CD14-positive monocyte (primary cell): ENCODE measurements at places on chromosomes 12 and 14.

DNA sequence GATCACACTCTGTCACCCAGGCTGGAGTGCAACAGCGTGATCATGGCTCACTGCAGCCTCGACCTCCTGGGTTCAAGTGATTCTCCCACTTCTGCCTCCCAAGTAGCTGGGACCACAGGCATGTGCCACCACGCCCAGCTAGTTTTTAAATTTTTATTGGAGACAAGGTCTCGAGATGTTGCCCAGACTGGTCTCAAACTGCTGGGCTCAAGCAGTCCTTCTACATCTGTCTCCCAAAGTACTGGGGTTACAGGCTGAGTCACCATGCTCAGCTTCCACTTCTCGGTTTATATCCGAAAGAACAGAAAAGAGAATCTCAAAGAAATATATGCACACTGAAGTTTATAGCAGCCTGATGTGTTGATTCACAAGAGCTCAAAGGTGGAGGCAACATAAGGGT lies 107.5 kb downstream of the SCARB1 start:
- DNase-seq, result peak; percentile 72

GRCh38 chr14:90273532-90273931 lies 17.2 kb downstream of the PSMC1 start:
- no peak for DNase-seq

GRCh38 chr14:84991021-84991420 lies 538.9 kb upstream of the FLRT2 start:
- DNase-seq, result no peak

DNA sequence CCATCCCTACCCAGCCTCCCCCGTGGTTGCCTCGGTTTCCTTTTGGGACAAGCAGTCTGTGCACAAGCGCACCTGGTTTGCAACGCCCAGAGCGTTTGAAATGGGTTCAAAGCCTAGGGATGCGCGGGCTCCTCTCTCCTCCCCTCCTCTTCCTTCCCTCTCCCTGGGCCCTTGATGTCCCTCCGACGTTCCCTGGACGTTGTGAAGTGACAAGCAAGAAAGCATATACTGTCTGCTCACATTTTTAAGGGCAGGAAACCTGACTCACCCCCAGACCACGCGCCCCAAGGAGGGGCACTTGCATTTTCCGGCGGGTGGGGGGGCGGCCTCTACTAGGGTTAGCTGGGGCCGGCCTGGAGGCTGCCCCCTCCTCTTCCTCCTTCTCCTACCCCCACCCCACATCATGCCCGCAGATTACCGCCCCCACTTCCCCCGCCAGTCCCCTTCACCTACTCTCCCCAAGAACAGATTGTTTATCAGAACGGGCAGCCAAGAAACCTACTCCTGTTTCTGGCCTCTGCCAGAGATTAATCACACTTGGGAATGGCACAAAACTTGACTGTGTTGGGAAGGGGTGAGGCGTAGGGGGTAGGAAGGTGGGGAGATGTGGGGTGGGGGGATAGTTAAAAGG lies 9.5 kb upstream of the IRF2BPL start:
- peak; percentile 75 for DNase-seq

DNA sequence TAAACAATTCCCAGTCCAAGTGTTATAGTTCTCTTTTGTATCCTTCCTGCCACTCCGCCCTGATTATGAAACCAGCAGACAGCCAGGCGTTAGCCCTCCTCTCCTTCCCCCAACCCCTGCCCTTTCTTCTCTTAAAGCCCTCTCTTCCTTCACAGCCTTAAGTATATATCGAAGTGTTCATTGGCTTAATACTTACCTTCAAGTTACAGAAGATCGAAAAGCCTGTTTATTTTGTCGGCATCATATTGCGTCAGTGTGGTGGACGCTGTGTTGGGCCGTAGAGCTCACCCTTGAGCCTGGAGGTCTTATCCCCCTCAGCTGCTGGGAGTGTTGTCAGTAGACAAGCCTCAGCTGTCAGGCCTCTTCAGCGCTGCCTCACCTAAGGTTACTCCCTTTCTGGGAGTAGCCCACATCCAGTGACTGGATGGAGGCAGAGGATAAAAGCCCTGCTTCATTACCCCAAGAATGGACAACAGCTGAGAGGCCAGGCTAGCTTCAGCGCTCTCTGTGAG lies 36.2 kb downstream of the CMAS start:
- DNase-seq, result no peak

- DNase-seq, result no peak
Measured at GRCh38 chr14:77607741-77608302, 8.6 kb downstream of the SPTLC2 start.

DNA sequence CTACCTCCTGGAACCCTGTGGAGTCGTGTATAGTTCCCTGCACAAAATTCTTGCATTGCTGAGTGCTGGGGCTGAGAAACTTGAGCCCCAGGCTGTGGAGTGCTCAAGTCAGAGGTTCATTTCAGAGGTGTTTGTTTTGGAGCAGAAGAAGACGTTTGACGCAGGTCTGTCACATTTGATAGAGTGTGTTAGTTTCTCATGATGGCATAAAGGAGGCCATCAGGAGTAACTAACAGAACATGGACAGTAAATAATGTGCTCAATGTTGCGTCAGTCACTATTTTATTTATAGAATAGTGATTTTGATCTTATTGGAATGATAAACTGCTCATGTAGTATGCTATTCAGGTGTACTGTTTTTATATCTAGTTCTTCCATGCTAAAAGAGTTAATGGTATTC lies 44.2 kb downstream of the OTOGL start:
- no peak for DNase-seq

- peak; percentile 84 for DNase-seq
Measured at GRCh38 chr12:6074979-6075585, 49.4 kb downstream of the VWF start.

- DNase-seq, result no peak
Measured at GRCh38 chr14:64942531-64943111, at the start of gene GPX2. Gene GPX2, minus strand, starts transcription at chr14:64942745. Its CDS starts 19 bp downstream, at chr14:64942726.

DNA sequence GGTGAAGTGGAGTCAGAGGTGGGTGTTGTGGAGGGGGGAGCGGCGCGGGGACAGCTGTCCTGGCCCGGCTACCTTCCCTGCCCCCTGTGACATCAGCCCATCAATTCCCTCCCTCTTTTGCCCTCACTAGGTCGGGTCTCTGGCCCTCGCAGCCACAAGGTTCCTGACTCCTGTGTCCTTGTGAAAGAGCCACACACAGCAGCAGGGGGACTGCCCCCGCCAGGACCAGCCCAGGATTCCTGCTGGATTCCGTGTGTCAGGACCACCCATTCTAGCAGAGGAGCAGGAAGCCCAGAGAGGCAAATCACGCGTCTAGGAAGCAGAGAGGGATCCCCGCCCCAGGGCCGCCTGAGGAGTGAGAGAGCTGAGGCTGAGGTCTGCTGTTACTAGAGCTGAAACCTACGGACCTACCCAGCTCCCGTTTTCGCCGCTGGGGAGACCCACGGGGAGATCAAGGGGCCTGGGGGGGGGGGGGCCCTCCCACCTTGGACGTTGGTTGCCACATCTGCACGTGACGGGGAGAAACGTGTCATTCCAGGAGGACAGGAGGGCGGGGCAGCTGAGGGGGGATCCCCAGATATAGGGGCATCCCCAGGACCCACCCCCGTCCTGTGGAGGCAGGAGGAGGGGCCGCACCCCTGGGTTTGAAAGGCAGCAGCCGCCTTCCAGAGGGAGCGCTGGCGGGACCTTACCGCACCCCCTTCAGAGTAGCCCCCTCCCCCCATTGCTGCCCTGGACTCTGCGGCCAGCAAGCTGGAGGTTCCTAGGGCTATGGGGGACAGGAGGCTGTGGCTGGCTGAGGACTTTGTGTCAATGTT lies 12.5 kb upstream of the INF2 start:
- DNase-seq, result peak; percentile 68

- no peak for DNase-seq
Measured at GRCh38 chr14:99484106-99484505, 2.9 kb downstream of the CCNK start.

- no peak for DNase-seq
Measured at GRCh38 chr14:56342494-56342942, 224.3 kb downstream of the PELI2 start.

GRCh38 chr14:71327691-71328090 lies 420.4 kb downstream of the PCNX1 start:
- no peak for DNase-seq

- DNase-seq, result no peak
Measured at GRCh38 chr12:43692064-43692463, 66.5 kb downstream of the PUS7L start.

DNA sequence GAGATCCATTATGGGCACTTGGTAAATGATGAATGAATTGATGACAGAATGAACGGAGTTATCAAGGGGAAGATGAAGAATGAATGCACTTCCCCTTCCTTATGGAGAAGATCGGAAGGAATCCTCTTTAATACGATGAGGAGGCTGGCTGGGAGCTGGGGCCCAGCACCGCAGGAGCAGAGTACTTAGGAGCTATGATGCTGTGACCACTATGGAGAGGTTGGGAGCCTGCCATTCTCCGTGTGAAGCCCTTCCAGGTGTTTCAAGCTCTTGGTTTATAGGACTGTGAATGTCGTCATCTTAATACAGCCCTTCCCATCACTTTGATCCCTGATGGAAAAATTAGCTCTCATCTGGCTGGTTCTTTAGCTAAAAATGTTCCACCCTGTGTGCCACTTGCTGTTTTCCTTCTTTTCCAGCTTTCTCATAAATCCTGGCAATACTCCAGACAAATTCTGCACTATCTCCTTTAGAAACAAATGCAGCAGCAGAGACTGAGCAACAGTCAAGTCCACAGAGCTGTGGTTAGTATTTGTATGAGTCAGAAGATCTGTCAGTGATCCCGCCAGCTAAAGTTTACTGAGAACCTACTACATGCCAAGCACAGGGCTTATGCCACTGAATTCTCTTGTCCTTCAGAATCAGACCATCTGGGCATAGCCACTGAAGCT lies 263.1 kb upstream of the CRY1 start:
- no peak for DNase-seq

DNA sequence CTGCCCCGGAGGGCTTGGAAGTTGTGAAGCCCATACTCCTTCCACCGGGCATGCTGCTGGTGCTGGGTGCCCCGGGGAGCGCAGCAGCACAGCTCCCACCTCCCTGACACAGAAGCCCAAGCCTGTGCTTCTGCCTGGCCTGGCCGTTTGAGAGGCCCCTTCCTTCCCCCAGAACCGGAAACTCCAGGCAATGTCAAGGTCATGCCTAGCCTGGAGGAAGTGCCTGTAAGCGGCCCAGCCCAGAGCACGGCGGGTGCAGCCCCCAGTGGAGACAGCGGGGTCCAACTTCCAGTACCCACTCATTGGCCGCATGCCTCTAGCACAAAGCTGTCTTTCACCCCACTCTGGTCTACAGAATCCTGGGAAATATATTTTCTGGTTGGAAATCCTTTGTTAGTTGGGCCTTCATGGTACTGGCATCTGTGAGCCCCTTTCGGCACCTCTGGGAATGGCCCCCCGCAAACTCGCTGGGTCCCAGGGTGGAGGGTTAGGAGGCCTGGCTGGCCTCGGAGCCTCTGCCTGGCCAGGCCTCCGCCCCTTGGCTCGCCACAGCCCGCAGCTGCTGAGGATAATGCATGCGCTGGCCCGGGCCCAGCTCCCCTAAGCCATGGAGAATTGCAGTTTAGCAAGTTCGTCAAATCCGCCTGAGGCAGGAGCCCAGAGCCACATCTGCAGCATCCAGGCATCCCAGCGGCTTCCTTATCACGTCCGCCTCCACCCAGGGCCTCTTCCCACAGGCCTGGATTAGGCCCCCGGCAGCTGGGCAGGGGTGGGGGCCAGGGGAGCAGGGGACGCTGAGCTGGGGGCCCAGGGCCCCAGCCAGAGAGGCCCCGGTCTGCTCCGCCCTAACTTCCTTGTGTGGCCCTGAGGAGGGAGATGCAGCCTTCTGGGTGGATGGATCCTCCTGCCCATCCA lies 48.9 kb upstream of the DLK1 start:
- DNase-seq, result peak; percentile 71

- DNase-seq, result no peak
Measured at GRCh38 chr12:129109174-129110001, 256.1 kb downstream of the GLT1D1 start.

DNA sequence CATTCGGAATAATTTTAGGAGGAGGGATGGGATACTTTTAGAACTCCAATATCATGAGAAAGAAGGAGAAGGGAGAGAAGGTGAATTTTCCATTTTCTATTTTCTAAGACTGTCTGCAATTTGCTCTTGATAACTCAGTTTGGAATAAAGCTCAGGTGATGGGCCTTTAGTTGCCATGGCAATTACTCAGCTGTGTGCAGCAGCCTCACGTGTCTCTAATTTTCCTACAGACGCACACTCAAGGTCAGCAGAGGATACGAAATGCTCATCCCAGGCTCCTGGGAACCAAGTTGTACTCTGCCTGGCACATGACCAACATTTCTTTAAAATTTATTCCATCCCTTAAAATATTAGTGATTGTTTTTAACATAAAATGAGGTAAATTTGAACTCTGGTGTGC lies 76.7 kb downstream of the TTC8 start:
- no peak for DNase-seq

DNA sequence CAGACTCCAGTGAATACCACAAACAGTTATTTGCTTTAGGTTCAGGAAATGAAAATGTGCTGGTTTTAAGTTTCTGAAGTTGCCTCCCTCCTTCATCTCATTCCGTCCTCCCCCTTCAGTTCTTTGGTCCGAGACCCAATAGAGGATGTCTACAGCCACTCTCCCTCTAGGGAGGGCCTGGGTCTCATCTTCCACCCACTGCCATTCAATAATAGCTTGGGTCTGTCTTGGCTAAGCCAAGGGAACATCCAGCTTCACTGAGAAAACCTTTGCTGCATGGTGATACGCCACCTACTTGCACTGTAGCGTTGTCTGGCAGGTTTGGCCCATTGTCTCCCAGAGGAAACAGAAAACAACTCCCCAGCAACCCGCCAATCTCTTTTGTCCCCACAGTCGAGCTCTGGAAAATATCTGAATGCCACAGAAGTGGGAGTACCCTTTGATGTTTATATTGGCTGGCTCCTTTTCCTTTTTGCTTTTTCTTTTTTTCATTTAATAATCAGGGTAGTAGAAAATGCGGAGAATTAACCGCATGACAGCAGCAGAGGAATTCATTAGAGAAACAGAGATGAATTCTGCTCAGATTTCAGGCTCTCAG lies 380.1 kb downstream of the RAD51B start:
- no peak for DNase-seq

DNA sequence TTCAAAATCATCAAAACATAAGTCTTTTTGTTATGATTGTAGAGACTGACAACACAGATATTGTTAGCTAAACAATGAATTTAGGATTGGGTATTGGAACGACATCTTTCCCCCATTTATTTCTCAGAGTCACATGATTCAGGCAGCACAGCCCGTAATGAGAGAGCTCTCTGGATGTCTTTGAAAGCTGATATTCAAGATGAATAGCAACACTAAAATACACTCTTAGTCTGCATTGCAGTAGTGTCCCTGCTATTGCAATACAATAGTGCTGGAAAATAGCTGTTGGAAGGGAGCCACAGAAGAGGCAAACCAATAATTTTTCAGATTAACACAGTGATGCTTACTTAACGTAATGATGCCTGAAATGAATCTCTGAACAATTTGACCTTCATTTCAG lies 9.9 kb downstream of the GTSF1 start:
- no peak for DNase-seq

- DNase-seq, result no peak
Measured at GRCh38 chr12:108975024-108975593, 45.8 kb downstream of the SVOP start.
